ENCODE measurements at places on chromosomes 12 and 14. TPM values are rescaled to one million over a fixed set of nuclear protein-coding genes. Genes with fewer than 3 reads are reported as not detected.

Gene PRR4
- total RNA-seq: 2.2 TPM

DNA sequence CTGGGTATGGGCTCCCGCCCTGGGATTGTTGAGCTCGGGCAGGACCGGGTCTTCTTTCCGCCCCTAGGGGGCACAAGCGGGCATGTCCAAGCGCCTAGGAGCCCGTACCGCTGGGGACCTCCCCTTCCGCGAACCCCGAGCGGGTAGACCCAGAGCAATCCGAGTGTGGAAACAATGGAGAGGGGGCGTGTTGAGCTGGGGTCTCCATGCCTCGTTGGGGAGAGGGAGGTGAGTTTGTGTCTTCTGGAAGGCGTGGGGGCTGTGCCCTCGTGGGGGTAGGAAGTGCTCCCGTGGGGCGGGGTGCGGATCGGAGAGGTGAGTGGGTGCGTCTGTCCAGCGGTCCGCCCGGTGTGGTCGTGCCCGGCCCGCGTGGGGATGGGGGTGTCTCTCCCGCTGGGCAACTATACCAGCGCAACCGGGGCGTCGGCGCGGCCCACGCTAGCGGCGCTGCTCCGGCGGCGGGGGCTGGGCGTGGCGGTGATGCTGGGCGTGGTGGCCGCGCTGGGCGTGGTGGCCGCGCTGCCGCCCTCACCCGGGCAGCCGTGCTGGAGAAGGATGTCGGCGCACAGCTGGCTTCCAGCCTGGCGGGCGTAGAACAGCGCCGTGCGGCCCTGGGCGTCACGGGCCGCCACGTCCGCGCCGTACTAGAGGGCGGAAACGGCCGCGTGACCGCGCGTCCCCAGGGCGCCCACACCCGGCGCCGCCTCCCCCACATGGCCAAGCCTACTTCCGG is 12.2 kb downstream of the AGAP2 start:
- H3K4me3 ChIP-seq: peak overlapping the region; percentile 62
- peaks cover 18% of the 10 kb centered on the region for H3K27me3 ChIP-seq
- peak; percentile 80 for DNase-seq

Gene SERPINA1
- total RNA-seq: 1.7 TPM

Gene ADAMTS20
- total RNA-seq: not detected

- H3K27ac ChIP-seq: no peak overlapping the region
These were observed 1042.2 kb downstream of the BCL11B start for GRCh38 chr14:98229656-98230366.

Gene PCED1B
- 0.92 TPM for total RNA-seq

Gene KRT3
- not detected for total RNA-seq

DNA sequence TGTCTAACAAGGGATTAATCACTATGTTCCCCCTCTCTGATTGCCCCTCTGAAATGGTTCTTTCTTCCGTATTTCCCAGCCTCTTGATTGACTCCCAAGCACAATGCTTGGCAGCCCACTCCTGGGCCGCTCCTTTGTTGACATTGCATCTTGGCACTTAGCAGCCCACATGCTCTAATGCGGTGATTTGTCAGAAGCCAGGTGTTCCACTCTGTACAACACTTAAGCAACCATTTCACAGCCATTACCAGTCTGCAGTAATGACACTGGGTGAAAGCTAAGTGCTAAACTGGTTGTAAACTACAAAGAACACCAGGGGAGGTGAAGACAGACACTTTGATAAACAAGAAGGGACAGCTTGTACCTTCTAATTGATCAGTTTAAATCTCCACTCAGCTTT is 353.5 kb downstream of the TMEM132D start:
- H3K36me3 ChIP-seq: no peaks in the 10 kb centered on the region
- H3K4me3 ChIP-seq: no peak overlapping the region
- no peak overlapping the region for H3K27ac ChIP-seq
- DNase-seq: no peak

- no peaks in the 10 kb centered on the region for H3K4me1 ChIP-seq
- peaks cover 86% of the 10 kb centered on the region for H3K36me3 ChIP-seq
- H3K4me3 ChIP-seq: no peak overlapping the region
- H3K27me3 ChIP-seq: no peaks in the 10 kb centered on the region
These were observed 44.2 kb upstream of the MMP17 start for GRCh38 chr12:131783915-131784541.

DNA sequence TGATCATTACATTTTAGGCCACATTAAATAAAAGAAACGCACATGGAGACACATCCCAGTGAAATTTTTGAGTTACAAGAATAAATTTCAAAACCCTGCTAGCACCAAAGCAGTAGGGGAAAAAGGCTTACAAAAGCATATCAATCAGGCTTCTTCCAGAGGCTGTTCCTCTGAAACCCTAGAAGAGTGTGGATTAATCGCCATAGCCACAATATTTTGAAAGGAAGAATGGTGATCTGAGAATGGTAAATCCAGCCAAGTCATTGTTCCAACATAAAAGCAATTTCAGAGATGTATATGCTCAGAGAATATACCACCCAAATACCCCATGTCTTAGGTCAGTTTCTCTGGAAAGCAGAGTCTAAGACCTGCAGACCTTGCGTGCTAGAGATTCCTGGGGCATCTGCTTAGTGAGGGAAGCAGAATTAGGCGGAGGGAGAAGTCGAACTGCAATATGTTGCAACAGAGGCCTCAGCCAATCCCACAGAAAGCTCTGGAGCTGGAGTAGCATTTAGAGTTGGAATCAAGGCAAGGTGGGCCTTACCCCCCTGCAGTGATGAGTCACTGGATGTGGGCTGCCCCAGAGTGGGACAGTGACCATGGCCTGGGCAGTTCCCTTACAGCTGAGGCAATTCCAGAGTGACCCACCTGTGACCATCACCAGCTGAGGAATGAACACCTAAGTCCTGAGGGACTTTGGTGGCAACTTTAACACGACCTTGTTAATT is 125.2 kb downstream of the NTF3 start:
- H3K4me3 ChIP-seq: no peak overlapping the region
- no peak overlapping the region for H3K27ac ChIP-seq
- no peak for DNase-seq
- H3K4me1 ChIP-seq: no peaks in the 10 kb centered on the region
- no peaks in the 10 kb centered on the region for H3K36me3 ChIP-seq

DNA sequence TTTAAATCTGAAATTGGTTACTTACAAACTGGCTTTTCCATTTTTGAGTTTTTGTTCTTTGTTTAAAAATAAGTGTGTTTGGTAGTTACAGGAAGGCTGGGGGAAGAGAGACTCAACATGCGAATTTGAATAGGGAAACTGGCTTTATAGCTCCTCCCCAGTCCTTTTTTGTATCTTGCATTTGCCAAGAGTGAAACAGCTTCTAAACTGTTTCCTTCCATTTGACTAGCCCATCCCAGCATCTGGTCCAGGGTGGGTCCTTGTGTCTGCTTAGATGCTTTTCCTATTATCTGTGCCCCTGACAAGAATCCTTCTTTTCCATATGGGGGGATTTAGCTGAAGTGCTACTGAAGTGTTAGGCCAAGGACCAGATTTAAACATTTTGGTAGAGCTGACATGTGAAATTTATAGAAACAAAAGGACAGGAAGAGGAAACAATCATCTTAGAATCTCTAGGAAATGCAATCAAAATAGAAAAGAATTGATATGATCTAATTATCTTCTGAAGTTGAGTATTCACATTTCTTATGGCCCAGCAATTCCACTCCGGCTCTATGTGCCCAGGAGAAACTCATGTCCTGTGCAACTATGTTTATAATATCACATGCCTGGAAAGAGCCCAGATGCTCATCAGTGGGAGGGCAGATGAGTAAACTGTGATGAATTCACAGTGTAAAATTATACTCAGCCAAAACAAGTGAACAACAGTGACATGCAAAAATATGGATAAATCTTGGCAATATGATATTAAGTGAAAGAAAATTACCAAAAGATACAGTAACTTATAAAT is 7.4 kb downstream of the SMOC1 start:
- DNase-seq: no peak
- H3K27ac ChIP-seq: no peak overlapping the region
- H3K36me3 ChIP-seq: no peaks in the 10 kb centered on the region
- H3K4me1 ChIP-seq: no peaks in the 10 kb centered on the region

GRCh38 chr14:31932675-31933074 is 144.4 kb upstream of the ARHGAP5 start:
- no peaks in the 10 kb centered on the region for H3K36me3 ChIP-seq
- H3K27me3 ChIP-seq: no peaks in the 10 kb centered on the region
- no peak overlapping the region for H3K4me3 ChIP-seq
- no peak for DNase-seq
- peaks cover 12% of the 10 kb centered on the region for H3K4me1 ChIP-seq

DNA sequence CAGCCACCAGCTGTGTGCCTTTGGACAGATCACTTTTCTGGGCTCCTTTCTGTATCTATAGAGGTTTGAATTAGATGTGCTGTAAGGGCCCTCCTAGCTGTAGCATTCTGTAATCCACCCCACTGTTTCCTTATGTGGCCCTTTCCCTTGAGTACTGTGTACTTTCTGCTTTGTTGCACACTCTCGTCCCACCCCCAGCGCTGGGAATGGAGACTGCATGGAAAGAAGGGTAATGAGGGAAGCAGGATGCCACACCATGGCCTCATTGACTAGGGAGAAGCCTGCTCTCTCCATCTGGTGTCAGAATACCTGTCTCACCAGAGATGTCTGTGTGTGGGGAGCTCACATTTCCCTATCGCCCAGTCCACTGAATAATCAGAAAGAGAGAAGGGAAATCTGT is 13.6 kb upstream of the GALNT16 start:
- DNase-seq: no peak
- no peaks in the 10 kb centered on the region for H3K36me3 ChIP-seq
- no peak overlapping the region for H3K27ac ChIP-seq
- no peaks in the 10 kb centered on the region for H3K27me3 ChIP-seq
- H3K4me3 ChIP-seq: no peak overlapping the region
- H3K4me1 ChIP-seq: no peaks in the 10 kb centered on the region

Gene PRH2
- total RNA-seq: not detected

Gene PDE3A
- total RNA-seq: 295 TPM

DNA sequence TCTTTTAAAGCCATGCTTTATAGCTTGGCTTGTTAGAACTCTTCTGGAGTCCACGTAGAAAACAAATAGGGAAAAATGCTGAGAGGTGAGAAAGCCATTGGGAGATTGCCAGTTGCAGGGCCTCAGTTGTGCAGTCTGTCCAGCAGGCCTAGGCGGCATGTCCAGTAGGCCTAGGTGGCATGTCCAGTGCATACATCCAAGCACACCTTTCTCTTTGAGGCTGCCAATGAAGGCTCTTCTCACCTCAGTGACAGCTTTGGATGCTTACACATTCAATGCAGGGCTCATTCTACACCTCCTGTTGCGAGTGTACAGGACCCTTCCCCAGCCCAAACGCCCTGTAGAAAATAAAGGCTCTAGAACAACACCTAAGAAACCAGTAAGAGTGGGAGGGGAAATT is 13.1 kb downstream of the CDK2AP1 start:
- no peaks in the 10 kb centered on the region for H3K4me1 ChIP-seq
- no peak overlapping the region for H3K27ac ChIP-seq
- no peaks in the 10 kb centered on the region for H3K27me3 ChIP-seq
- peaks cover 100% of the 10 kb centered on the region for H3K36me3 ChIP-seq
- no peak overlapping the region for H3K4me3 ChIP-seq

Gene STAB2
- not detected for total RNA-seq

DNA sequence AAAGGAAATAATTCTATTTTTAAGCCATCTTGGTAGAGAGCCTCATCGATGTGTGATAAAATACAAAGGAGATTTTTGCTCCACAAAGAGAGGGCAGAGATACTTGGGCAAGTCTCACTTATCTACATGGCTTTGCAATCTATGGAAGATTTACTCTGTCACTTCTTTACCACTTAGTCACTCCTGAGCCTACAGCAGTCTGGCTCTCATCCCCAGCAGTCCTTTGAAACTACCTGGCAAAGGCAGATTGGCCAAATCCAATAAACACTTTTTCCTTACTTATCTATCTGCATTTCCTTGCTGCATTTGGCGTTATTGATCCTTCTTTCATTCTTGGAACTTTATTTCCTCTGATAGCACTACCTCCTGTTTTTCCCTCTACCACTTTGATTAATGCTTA is 170.0 kb downstream of the TRHDE start:
- no peaks in the 10 kb centered on the region for H3K4me1 ChIP-seq
- no peak overlapping the region for H3K27ac ChIP-seq
- no peak overlapping the region for H3K4me3 ChIP-seq
- H3K27me3 ChIP-seq: no peaks in the 10 kb centered on the region
- DNase-seq: no peak
- no peaks in the 10 kb centered on the region for H3K36me3 ChIP-seq

Gene STXBP6
- total RNA-seq: 12.5 TPM

DNA sequence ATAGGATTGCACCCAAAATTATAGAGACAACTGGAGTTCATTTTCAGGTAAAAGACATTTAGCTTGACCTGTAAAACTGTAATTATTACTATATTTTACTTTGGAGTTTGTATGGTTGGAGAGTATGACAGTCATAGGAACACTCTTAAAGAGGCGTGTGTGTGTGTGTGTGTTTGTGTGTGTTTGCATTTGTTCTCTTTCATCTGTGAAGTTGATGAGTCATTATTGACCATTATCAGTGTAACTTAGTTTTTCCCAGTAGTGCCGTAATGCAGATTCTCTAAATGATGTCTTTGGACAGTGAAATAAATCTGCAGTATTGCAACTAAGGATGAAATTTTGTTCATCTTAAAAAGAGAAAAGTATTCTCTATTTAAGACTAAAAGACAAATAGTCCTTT is 13.0 kb downstream of the WASHC4 start:
- H3K27ac ChIP-seq: no peak overlapping the region
- no peak overlapping the region for H3K4me3 ChIP-seq
- no peak for DNase-seq
- H3K36me3 ChIP-seq: peaks cover 85% of the 10 kb centered on the region
- no peaks in the 10 kb centered on the region for H3K27me3 ChIP-seq

Gene REP15
- 3.7 TPM for total RNA-seq

DNA sequence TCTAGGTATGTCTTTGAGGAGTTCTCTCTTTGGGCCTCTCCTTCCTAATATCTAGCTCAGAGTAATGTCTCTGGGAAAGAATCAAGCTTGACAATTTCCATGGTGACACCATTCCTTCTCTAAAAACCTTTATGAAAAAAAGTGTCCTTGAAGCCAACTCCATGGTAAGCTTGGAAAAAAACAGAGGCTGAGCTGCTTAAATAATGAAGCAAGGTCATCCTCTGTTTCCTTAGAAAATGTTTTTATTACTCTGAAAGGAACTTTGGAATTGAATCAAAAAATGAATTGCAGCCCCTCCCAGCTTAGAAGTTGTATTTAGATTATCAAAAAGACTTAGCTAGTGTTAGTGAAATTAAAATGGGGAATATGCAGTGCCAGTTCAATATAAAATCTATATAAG is 166.1 kb upstream of the KITLG start:
- H3K27me3 ChIP-seq: no peaks in the 10 kb centered on the region
- H3K4me3 ChIP-seq: no peak overlapping the region
- no peak overlapping the region for H3K27ac ChIP-seq
- no peaks in the 10 kb centered on the region for H3K36me3 ChIP-seq

GRCh38 chr12:48686615-48687334 is 4.7 kb upstream of the KANSL2 start:
- no peaks in the 10 kb centered on the region for H3K27me3 ChIP-seq
- no peak overlapping the region for H3K27ac ChIP-seq
- peaks cover 38% of the 10 kb centered on the region for H3K36me3 ChIP-seq
- H3K4me3 ChIP-seq: no peak overlapping the region
- no peak for DNase-seq

Gene CFAP251
- 0.60 TPM for total RNA-seq

Measured in heart left ventricle (tissue), 16 donors.